Hematopoietic multipotent progenitor cell treated with erythropoietin and hydrocortisone succinate and interleukin-3 and kit ligand, for 8 days (in vitro differentiated cells): ENCODE measurements at places on chromosomes 13 and 19.

- DNase-seq, result no peak
Observed at GRCh38 chr19:35776102-35776788, 881 bp downstream of the ARHGAP33 start.

DNA sequence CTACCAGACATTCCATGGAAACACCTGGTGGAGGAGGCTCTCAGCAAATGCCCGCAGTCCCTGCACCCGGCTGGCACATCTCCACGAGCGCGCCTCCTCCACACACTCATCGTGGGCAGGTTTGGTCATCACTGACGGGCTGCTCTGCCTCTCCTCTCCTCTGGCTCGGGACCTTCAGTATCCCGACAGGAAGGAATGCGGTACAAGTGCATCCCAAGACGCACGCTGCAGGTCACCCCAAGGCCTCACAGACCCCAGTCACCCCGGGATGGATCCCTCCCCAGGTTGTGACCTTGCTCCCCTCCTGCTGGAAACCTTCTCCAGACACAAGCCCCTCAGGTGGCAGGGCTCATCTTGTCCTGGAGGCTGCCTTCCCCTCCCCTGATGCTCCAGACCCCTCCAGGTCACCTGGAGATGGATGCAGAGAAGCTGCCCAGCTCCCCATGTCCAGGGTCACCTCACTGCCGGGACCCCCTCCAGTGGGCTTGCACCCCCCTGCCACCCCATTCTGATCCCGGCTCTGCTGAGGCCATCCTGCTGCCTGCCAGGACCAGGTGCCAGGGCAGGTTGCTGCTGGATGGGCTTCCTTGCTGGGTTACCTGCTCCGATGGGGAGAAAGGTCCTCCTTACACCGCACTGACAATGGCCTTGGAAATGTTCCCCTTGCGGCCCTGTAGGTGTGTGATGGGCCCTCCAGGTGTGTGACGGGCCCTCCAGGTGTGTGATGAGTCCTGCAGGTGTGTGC is 29.9 kb downstream of the C13orf46 start:
- no peak for DNase-seq

DNA sequence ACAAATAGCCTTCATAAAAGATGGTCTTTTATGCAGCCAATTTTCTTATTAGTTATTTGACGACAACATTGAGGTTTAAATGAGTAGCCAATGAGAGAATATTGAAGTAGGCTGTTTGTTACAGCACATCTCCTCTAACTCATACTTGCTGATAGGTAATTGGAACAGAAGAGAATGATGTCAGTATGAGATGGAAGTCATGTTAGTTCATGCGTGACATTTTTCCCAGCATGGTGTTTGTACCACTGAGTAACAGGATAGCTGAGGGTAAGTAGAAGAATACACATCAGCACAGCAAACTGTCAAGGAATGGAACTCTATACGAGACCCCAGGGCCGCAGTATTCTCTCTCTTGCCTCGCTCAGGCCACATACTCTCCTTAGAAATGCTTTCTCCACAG is 37.2 kb downstream of the COL4A2 start:
- no peak for DNase-seq

DNA sequence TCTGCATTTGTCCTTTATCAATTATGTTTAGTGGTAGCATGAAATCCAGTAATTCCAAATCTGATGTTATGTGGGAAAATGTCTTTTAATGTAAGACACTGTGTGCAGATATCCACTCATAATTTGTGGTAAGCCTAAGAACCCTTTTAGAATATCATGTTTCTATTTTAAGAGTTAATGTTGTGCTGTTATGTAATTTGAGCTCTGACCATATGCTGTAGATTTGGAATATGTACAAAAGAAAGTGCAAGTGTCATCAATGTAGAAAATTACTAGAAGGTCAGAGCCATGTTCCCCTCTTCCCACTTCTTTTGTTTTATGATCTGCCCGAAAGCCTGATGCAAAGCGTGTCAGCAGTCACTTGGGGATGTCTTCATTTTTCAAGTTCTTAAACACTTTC is 44.5 kb downstream of the SCEL start:
- DNase-seq, result no peak

DNA sequence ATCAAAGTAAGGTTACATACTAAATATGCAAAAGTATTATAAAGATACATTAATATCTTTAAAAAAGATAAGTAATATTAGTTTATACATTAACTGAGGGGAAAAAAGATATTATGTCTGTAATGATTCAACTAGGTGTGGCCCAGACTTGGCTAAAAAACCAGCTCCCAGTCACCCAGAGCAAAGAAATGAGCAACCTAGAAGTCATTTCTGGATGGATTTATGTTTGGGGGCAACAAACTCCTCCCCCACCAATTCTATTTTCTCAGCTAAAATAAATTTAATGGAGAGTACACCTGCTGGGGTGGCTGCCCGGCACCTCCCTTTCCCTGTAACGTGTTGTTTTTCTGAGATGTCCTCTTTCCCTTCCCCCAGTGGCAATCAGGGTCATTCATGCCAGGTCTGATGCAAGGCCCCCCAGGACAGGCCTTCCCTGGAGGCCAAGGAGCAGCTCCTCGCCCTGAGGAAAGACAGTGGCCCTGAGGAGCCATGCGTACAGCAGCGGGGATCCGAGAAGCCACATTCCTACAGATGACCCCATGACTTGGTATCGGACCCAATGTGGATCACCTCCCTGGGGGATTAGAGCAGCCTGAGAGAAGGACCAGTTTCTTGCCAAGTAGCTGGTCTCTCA is 78.6 kb upstream of the DOCK9 start:
- DNase-seq, result no peak

- DNase-seq, result no peak
Observed at GRCh38 chr19:45771311-45771933, 2.4 kb upstream of the SIX5 start.
